Vagina (tissue), 2 donors: ENCODE measurements at places on chromosomes 6 and 20.

DNA sequence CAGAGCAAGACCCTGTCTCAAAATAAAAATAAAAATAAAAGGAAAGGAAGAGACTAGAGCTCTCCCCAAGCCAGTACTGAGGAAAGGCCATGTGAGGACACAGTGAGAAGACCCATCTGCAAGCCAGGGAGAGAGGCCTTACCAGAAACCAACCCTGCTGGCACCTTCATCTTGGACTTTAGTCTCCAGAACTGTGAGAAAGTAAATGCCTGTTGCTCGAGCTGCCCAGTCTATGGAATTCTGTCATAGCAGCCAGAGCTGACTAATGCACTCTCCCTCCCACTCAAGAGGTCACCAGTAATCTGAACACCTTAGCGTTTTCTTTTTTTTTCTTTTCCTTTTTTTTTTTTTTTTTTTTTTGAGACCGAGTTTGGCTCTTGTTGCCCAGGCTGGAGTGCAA, 7.3 kb upstream of the PRPH2 start:
- DNase-seq = no peak
- no peak overlapping the region for H3K4me3 ChIP-seq
- no peak overlapping the region for H3K27ac ChIP-seq
- no peaks in the 10 kb centered on the region for H3K36me3 ChIP-seq

GRCh38 chr20:7231303-7231702, 463.8 kb downstream of the BMP2 start:
- H3K27ac ChIP-seq = no peak overlapping the region
- no peaks in the 10 kb centered on the region for H3K27me3 ChIP-seq
- no peak overlapping the region for H3K4me3 ChIP-seq
- no peak for DNase-seq
- H3K36me3 ChIP-seq = no peaks in the 10 kb centered on the region

- H3K4me1 ChIP-seq = no peaks in the 10 kb centered on the region
- no peak for DNase-seq
- H3K36me3 ChIP-seq = no peaks in the 10 kb centered on the region
- no peak overlapping the region for H3K4me3 ChIP-seq
Observed at GRCh38 chr20:60137657-60138245, 179.5 kb downstream of the CDH26 start.

DNA sequence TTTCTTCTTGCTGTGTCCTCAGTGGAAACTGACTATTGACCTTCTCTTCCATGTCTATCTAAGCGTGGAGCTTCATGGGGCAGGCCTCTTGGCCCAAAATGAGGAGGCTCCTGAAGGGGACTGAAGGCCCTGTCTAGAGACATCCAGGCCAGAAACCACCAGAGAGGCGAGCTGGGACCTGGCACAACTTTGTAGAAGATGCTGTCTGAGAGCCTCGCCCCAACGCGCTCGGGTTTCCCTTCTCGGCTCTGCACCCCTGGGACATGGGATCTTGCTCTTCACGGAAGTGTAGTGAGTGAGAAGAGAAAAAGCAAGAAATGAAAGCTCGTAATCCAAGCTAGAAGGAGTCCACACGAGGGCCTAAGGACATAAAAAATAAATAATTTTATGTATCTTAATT, 96.8 kb downstream of the GMPR start:
- no peaks in the 10 kb centered on the region for H3K36me3 ChIP-seq
- no peaks in the 10 kb centered on the region for H3K27me3 ChIP-seq
- H3K4me3 ChIP-seq = no peak overlapping the region

DNA sequence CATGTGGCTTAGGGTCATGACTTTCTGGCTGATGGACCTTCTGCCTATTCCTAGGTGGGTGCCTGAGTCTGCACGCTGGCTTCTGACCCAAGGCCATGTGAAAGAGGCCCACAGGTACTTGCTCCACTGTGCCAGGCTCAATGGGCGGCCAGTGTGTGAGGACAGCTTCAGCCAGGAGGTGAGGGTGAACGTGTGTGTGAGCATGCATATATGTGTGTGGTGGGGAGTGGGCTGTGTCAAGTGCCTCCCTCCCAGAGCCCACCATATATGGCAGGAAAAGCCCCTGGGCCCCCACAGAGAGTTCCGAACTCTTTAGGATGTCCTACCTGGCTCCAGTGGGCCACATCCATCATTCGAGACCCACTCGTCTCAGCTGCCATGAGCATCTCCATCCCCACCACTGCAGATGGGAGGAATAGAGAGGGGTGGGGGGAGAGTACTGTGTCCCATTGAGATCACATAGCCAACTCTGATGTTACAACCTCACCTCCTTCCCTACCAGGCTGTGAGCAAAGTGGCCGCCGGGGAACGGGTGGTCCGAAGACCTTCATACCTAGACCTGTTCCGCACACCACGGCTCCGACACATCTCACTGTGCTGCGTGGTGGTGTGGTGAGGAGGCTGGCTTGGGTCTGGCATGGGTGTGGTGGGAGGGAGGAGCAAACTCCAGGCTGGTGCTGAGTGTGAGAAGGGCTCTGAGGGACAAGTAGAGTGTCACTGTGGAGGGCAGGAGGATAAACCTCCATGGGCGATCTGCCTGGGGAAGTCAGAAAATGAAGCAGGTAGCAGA, 3.2 kb downstream of the SLC22A7 start:
- no peaks in the 10 kb centered on the region for H3K27me3 ChIP-seq

DNA sequence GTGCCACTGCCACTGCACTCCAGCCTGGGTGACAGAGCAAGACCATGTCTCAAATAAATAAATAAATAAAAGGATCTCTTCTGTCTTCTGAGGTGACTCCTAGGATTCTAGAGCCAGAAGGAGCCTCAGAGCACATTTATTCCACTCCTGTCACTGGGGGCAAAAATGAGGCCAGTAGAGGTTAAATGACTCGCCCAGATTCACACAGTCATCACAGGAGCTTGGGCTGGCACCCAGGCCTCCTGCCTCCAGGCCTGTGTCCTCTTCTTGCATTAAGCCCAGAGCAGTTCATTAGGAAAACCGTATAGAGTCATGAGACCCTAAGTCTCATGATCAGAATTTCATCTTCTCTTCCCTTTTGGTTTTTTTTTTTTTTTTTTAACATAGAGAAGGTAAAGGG, 243.3 kb downstream of the NRN1 start:
- no peaks in the 10 kb centered on the region for H3K27me3 ChIP-seq
- no peaks in the 10 kb centered on the region for H3K4me1 ChIP-seq
- H3K4me3 ChIP-seq = no peak overlapping the region
- no peak overlapping the region for H3K27ac ChIP-seq

DNA sequence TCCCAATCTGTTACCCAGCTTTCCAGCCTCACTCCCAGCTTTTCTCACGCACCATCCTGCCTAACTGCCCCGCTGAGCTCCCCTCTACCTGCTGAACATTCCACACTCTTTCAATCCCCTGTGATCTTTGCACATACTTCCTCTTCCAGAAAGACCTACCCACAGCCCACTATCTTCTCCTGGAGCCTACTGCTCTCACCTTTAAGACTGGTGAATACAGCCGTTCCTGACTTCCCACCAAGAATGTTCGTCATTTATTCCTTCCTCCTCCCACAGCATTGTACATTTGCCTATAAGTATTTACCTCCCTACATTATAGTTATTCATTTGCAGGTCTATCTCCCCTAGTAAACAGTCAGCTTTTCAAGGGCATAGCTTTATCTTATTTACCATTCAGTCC, 61.9 kb upstream of the MBOAT1 start:
- no peaks in the 10 kb centered on the region for H3K4me1 ChIP-seq
- no peaks in the 10 kb centered on the region for H3K36me3 ChIP-seq
- H3K27ac ChIP-seq = no peak overlapping the region
- no peaks in the 10 kb centered on the region for H3K27me3 ChIP-seq
- H3K4me3 ChIP-seq = no peak overlapping the region

DNA sequence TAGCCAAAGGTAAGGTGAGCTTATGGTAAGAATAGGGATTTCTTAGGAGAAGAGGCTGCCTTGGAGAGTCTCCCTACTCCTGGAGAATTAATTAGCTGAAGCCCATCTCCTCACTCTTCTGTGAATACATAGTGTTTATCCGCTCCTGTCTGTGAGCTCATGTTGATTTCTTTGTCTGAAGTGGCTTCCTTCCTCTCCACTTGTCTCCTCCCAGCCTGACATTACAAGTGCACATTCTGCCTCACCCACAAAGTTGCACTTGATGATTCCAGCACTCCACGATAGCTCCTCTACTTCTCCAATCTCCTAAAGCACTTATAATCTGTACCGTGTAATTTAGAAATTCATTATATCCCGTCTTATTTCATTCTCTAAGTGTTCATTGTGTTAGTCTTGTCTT, 287.2 kb downstream of the QKI start:
- DNase-seq = no peak
- no peak overlapping the region for H3K4me3 ChIP-seq
- H3K27ac ChIP-seq = no peak overlapping the region
- H3K27me3 ChIP-seq = no peaks in the 10 kb centered on the region
- peaks cover 1% of the 10 kb centered on the region for H3K4me1 ChIP-seq
- no peaks in the 10 kb centered on the region for H3K36me3 ChIP-seq

DNA sequence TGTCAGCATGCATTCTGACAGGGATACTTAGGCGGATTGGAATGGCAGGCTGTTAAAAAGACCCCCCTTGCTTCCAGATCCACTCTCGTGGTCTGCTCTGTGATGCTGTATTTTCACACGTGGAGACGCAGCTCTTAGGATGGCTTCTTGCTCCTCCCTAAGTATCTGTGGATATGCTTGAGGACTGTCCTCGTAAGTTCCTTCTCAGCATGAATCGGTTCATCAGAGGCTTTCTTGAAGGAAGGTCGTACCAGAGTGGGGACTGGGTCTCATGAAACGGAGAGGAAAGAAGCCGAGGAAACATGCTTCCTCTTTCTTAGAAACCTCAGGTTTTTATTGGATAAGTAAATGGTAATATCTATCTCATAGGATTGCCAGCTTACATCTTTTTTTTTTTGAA, 220.4 kb downstream of the FARS2 start:
- no peak overlapping the region for H3K27ac ChIP-seq
- peaks cover 11% of the 10 kb centered on the region for H3K4me1 ChIP-seq
- no peak overlapping the region for H3K4me3 ChIP-seq
- H3K36me3 ChIP-seq = no peaks in the 10 kb centered on the region

GRCh38 chr6:53461041-53461656, 83.8 kb downstream of the GCLC start:
- peaks cover 23% of the 10 kb centered on the region for H3K4me1 ChIP-seq
- DNase-seq = no peak
- H3K36me3 ChIP-seq = no peaks in the 10 kb centered on the region
- H3K27ac ChIP-seq = no peak overlapping the region
- H3K27me3 ChIP-seq = no peaks in the 10 kb centered on the region
- no peak overlapping the region for H3K4me3 ChIP-seq

DNA sequence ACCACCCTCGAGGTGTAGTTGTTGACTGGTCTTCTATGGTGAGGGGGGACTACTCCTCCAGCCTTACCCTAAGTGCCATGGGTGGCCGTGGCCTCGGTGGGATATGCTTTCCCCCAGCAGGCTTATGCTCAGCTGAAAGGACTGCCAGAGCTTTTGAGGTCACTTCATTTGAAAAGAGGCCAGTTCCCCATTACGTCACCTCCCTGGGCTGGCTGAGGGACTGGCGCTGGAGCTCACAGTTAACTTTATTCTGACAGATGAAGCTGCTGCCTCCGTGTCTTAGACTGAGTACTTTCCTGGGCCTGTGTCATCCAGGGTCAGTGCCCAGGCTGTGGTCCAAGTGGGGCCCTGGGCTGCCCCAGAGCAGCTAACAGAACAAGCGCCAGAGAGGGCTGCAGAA, 42.8 kb upstream of the PCMTD2 start:
- no peak overlapping the region for H3K4me3 ChIP-seq
- no peaks in the 10 kb centered on the region for H3K27me3 ChIP-seq
- DNase-seq = no peak
- peak overlapping the region; percentile 43 for H3K27ac ChIP-seq

GRCh38 chr6:134949927-134950326, at the start of gene ALDH8A1:
Gene ALDH8A1 (minus strand): TSS chr6:134950101. CDS start chr6:134950053, 48 bp downstream.
- no peaks in the 10 kb centered on the region for H3K36me3 ChIP-seq
- H3K27me3 ChIP-seq = no peaks in the 10 kb centered on the region
- H3K27ac ChIP-seq = no peak within 1 kb of the TSS

GRCh38 chr6:72382602-72383529, 239.0 kb upstream of the KCNQ5 start:
- H3K36me3 ChIP-seq = no peaks in the 10 kb centered on the region
- DNase-seq = no peak
- H3K4me1 ChIP-seq = no peaks in the 10 kb centered on the region
- H3K27me3 ChIP-seq = no peaks in the 10 kb centered on the region
- no peak overlapping the region for H3K27ac ChIP-seq
- no peak overlapping the region for H3K4me3 ChIP-seq

- peaks cover 4% of the 10 kb centered on the region for H3K36me3 ChIP-seq
- no peak for DNase-seq
- H3K27me3 ChIP-seq = no peaks in the 10 kb centered on the region
- no peak overlapping the region for H3K4me3 ChIP-seq
- no peak overlapping the region for H3K27ac ChIP-seq
Observed at GRCh38 chr6:35079311-35080000, 61.7 kb downstream of the TCP11 start.

GRCh38 chr6:148535976-148536375, 193.3 kb downstream of the SASH1 start:
- no peak overlapping the region for H3K4me3 ChIP-seq
- peaks cover 79% of the 10 kb centered on the region for H3K36me3 ChIP-seq
- no peaks in the 10 kb centered on the region for H3K27me3 ChIP-seq
- H3K4me1 ChIP-seq = peaks cover 2% of the 10 kb centered on the region
- no peak for DNase-seq

GRCh38 chr6:134795001-134795400, 154.9 kb downstream of the ALDH8A1 start:
- no peaks in the 10 kb centered on the region for H3K27me3 ChIP-seq
- no peaks in the 10 kb centered on the region for H3K4me1 ChIP-seq
- no peak overlapping the region for H3K4me3 ChIP-seq
- H3K27ac ChIP-seq = no peak overlapping the region
- no peak for DNase-seq

- no peaks in the 10 kb centered on the region for H3K36me3 ChIP-seq
- DNase-seq = no peak
- no peak overlapping the region for H3K4me3 ChIP-seq
- H3K4me1 ChIP-seq = peaks cover 16% of the 10 kb centered on the region
- H3K27me3 ChIP-seq = no peaks in the 10 kb centered on the region
- H3K27ac ChIP-seq = no peak overlapping the region
Observed at GRCh38 chr6:106253172-106253571, 72.4 kb downstream of the ATG5 start.

GRCh38 chr20:17533396-17533795, 2.2 kb upstream of the BFSP1 start:
- H3K4me3 ChIP-seq = no peak overlapping the region
- peaks cover 24% of the 10 kb centered on the region for H3K4me1 ChIP-seq
- no peaks in the 10 kb centered on the region for H3K36me3 ChIP-seq
- no peaks in the 10 kb centered on the region for H3K27me3 ChIP-seq
- no peak overlapping the region for H3K27ac ChIP-seq

- no peak overlapping the region for H3K27ac ChIP-seq
- H3K4me3 ChIP-seq = no peak overlapping the region
- no peaks in the 10 kb centered on the region for H3K27me3 ChIP-seq
- DNase-seq = no peak
Observed at GRCh38 chr6:148109732-148110131, 232.9 kb upstream of the SASH1 start.
